ENCODE measurements at places on chromosomes 16 and 17.
A peak's percentile ranks its signal among the peaks of the same experiment; 100 is the strongest.

GRCh38 chr17:42669705-42669976 is 7.2 kb downstream of the PLEKHH3 start:
- DNase-seq, result no peak

DNA sequence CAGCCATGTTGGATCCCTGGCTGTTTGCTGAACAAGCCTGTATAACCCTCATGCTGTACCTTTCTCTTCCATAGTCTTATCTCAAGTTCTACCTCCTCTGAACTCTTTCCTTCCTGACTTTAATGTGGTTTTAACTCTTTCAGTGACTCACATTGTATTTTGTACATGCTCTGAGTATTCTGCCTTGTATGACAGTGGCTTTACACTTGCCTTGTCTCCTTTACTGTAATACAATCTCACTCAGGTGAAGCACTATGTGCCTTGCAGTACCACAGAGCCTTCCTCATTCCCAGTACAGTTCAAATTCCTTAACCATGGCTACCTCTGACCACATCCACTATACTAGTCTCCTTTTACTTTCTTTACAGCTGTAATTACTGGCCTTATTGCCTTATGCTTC is 14.1 kb downstream of the PSMD11 start:
- DNase-seq, result no peak

- DNase-seq, result no peak
Observed at GRCh38 chr17:14730821-14731220, 429.9 kb downstream of the HS3ST3B1 start.

- no peak for DNase-seq
Observed at GRCh38 chr17:75173526-75173925, 9.2 kb downstream of the SUMO2 start.

DNA sequence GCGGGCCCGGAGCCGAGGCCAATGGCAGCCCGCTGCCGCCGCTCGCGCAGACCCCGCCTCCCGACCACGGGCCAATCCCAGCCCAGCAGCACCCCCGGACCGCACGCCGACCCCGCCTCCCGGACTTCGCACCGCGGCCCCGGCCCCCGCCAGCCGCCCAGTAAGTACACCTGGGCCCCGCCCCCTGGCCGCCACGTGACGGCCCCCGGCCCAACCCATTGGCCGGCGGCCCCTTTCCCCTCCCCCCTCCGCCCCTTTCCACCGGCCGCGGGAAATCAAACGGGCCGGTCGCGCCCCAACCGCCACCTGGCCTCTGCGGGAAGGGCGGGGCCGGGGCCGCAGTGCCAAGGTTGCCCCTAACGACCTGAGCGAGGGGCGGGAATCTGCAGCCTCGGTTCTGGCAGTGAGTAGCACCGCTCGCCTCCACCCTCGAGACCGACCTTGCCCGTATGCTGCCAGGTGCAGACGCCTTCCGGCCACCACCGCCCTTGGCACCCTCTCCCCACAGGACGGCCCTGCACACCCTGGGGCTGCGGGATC is at the start of gene YBX2:
Gene YBX2, minus strand, starts transcription at position 26 of the 540 bp plus-strand sequence. CDS start 139 bp downstream, outside the sequence.
- peak; percentile 96 for DNase-seq

DNA sequence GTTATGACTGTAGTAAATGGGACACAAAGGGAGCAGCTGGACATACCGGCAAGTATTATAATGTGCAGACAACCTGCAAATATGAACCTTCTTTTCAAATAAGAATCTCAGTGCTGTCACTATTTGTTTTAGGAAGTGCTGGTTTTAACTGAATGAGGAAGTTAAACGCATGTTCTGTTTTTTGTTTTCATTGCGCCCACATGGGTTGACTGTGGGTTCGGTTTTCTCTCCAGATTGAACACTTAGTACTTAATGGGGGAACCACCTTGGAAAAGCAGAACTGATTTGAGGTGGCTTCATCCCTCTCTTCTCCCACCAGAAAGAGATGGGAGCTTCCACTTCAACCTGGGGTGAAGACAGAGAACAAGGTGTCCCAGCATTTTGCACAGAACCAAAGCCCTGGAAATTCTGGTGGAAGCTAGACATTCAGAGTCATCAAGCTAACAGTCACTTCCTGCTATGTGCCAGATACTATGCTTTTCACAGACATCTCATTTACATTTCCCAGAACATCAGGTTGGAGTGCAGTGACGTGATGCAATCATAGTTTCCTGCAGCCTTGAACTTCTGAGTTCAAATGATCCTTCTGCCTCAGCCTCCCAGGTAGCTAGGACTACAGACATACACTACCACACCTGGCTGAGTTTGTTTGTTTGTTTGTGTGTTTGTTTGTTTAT is 149.8 kb downstream of the CDH13 start:
- DNase-seq, result no peak

DNA sequence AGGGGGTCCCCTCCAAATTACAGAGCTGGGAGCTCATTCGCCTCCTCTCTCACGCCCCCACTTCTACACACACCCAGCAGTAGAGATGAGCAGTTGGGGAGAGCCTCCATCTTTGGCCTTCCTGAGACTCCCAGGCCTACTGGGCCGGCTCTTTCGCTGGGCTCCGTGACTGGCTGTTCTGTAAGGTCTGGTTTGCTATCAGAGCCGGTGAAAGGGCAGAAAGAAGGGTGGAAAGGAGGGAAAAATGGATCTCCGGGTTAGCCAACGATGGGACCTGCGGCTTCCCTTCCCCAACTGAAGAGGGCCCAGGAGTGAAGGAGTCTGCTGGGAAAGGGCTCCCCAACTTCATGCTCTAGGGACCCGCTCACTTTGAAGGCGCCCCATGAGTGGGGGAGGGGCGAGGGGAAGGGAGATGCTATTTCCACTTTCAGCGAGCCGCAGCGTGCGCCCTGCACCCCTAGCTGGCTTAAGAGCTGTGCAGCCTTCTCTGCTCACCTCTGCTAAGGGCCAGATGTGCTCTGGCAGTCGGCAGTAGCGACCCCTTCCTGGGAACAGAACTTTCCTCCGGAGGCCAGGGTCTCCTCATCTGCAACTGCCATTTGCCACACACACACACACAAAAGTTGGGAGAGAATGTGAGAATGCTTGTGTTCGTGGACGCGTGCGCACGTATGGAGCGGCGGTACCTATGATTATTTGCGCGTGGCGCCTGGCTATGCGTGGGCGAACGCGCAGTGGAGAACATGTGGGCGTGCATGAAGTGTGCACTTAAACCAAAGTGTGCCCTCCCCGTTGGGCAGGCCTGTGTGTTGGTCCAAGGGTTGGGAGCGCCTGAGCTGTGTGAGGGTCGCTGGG is 2.9 kb upstream of the FOXF1 start:
- DNase-seq, result no peak
